ENCODE measurements at places on chromosomes 5 and 9.

GRCh38 chr5:147530530-147531389 lies 20.9 kb upstream of the DPYSL3 start:
- DNase-seq, result no peak

- no peak for DNase-seq
Observed at GRCh38 chr9:79189511-79189924, 382.2 kb upstream of the TLE4 start.

DNA sequence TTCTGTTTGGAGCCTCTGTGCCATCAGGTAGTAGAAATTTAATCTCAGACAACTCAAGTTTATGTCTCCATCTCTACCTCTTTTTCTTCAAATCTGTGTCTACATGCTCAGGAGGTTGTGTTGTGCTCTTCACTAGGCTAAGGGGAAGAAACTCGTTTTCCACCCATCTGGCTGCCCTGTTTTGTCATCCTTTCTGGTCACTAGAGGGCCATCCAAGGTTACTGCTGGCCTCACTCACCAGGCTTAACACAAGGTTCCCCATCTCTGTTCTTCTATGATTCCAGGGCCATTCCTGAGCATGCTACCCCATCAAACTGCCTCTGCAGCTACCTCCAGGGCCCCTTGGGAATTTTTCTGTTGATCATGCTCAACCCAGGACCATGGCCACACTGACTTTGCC lies 213.3 kb upstream of the FBXL7 start:
- DNase-seq, result no peak

DNA sequence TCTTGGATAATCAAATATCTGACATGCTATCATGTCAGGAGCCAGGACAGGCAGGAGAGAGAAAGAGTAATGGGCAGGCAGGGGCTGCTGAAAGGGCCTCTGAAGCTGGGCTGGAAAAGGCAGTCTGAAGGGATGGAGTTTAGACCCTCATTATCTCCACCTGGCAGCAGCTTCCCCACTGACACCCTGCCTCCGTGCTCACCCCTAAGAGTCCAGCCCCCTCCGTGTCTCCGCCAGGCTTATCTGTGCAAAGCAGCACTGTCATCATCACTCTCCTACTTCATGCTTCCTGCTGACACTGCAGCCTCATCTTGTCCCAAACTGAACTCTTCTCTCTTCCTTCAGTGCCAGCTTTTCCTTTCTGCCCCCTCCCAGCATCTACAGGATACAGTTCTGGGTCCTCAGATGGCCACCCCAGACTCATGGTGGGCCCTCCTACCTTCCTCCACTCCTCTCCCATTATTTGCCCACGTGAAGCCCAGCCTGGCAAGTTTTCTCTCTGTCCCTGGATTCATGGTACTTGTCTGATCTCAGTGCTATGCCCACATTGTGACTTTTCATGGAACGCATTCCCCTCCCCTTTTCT lies 70.9 kb upstream of the KLF9 start:
- DNase-seq, result no peak

- DNase-seq, result no peak
Observed at GRCh38 chr9:81150016-81150625, 539.2 kb downstream of the TLE1 start.

DNA sequence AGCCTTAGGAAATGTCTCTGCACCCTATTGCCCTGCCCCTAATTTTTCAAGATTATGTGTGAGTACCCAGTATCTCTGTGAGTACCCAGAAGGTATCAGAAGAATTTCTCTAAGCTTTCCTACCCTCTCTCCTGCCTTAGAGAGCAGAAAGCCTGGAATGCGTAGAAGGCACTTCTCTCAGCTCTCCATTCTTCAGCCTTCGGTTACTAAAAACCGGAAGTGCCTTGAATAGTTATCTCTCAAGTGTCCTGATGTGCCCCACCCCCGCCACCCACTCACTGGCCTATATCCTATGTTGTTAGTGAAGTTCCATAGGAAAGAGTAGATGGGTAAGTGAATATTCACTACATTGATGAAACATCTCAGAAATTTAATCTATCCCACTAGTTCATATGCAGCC lies 210.7 kb upstream of the CDH10 start:
- DNase-seq, result no peak

DNA sequence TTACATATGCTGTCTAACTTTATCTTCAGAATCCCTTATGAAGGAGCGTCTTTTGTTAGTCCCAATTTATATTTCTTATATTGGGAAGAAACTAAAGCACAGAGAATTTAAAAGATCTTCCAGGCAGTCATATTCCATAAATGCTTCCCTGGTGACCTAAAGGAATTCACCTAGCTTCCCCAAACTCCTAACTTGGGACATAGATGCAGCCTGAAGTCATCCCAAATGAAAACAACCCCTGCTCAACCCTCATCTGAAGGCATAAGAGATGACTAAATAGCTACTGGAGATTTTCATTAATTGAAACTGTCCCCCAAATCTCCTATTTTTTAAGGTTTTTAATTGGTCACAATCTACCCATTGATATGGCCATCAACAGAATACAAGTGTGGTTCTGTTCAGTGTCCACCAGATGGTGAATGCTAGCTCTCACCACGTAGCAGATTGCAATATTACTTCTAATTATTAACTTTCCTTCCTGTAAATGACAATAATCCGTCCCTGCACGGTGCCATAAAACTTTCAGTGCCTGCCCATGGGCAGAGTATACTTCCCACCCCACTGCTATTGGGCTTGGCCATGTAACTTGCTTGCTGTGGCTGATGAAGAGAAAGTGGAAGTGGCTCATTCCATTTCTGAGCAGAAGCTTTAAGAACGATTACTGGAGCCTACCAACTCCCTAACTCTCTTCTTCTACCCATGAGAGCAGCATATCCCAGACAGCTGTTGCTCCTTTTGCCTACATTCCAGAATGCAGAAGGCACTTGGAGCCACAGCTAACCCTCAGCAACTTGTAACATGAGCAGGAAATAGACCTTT lies 18.7 kb downstream of the PRUNE2 start:
- no peak for DNase-seq

- no peak for DNase-seq
Observed at GRCh38 chr9:125393426-125393825, 131.8 kb downstream of the GAPVD1 start.

DNA sequence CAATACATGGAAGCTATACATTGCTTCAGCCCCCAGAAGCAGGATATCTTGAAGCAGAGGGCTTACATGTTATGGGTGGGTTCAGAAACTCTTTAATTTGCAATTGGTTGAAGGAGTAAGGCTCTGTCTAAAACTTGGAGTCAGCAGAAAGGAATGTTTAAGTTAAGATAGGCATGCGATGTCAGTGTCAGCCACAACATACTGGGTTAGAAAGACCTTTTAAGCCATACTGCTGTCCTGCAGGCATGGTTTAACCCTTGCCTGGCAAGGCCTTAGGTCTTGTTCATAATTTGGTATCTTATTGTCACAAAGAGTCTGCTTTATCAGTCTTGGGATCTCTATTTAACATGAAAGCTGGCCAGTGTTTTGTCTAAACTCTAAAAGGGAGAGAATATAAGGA lies 1619.6 kb upstream of the WWC1 start:
- no peak for DNase-seq

GRCh38 chr5:132363431-132364112 lies 5.9 kb upstream of the SLC22A5 start:
- no peak for DNase-seq

DNA sequence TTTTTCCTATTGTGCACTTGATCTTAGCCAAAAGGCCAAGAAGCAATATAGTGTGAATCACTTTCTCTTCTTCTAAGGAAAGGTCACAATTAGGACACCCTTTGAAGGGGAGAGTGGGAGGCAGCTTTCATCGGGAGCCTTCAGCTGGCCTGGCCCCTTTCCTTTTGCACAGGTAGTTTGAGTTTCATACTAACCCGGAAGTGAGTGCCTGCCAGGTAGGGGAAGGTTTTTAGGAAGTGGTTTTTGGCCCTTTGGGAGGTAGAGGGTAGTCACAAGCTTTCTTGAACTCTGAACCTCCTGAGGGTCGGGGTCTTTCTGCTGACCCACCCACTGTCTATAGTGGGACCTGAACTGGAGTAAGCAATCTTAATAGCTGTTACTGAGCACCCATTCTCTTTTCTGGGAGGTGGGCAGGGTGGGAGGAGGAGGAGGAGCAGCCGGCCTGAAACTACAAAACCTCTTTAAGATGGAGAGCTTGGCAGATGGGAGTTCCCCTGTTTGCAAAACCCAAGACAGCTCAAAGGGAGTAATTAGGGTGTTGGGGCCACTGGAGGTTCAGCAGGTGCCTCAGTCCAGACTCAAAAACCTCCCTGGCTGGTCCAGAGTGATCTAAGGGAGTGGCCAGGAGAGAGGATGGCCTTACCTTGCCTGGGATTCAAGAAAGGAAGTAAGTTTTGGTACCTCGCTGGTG lies 6.0 kb downstream of the LARP1 start:
- peak; percentile 23 for DNase-seq

DNA sequence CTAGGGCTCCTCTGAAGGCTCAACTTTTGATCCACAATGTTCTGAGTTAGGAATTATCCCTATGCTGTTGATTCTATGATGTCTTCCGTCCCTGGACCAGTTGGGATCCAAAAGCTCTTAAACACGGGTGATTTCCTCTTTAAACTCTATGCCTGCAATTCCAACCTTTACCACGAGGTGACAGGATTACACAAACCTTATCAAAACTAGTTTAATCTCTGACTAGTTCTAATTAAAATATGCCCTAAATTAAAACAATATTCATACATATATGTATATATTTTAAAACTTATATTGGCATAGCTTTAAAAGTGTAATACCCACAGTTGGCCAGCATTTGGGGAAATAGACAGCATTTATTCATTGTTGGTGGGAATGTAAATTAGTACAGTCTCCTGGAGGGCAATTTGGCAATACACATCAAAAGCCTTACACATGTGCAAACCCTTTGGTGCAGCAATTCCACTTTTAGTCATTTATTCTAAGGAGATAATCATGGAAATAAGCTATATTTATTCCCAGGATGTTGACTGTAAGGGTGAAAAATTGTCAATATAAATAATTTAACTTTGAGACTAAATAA lies 51.6 kb upstream of the PHYKPL start:
- no peak for DNase-seq

GRCh38 chr5:79875230-79875629 lies 115.8 kb downstream of the MTX3 start:
- DNase-seq, result no peak

DNA sequence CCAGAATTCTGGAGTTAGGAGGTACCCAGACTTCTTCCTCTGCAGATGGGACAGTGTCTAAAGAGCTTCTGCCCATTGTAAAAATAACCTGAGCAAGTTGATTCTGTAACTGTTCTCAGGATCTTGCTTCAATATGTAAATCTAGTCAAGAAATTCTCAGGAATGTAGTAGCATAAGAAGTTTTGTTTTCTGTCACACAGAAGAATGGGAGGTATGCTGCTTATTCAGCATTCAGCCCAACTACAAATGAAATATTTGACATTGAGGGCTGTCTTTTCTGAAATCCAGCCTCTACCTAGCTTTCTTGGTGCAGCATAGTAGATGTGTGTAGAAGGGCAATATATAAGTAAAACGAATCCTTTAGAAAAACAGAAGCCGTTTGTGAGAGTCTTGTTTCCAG lies 13.8 kb downstream of the MACIR start:
- no peak for DNase-seq

GRCh38 chr9:20012232-20012631 lies 223.4 kb upstream of the SLC24A2 start:
- no peak for DNase-seq

DNA sequence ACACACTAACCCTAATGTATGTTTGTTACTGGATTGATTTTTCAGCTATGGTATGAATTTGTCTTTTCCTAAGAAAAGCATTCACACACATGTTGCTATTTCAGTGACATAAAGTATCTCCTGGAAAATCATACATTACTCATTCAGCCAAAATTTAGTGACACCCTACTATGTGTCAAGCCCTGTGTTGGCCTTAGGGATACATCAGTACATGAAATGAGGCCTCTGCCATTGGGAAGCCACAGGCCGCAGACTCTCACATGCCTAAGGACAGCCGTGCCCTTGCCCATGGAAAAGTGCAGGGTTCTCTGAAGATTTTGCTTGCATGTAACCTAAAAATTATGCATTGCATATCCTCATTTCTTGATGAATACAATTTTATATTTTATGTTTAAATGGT lies 5.2 kb upstream of the MARCHF6 start:
- no peak for DNase-seq

DNA sequence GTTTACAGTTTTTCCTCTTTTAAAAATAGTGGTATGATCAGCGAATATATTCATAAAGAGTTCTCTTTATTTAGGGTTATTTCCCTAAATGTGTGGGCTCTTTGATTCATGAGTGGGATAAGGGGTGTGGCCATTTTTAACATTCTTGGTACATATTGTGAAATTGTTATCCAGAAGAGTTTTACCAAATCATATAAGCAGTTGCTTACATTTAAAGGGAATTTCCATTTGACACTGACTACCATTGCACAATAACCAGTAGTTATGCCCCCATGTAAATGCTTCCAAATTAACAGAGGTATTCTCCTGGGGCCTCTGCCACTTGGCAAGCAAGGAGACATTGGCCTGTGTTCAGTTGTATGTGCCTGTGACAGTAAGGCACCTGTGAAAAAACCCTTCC lies 27.2 kb downstream of the SLC25A48 start:
- no peak for DNase-seq

DNA sequence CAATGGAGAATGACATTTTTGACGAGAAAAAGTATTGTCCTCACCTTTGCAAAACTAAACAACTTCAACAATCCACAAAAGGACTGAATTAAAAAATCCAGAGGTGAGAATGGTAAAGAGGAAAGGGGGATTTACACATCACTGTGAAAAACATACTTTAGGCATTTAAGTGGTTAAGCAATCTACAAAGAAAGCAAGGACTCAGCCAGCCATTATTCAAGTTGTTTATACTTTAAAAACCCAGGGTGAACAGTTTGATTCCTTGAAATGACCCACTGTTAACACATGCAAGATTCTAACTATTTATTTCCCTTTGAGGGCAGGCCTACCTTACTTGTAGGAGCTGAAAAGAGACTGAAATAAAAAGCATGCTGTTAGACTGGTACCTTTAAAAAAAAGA lies 29.3 kb downstream of the TUT7 start:
- no peak for DNase-seq

DNA sequence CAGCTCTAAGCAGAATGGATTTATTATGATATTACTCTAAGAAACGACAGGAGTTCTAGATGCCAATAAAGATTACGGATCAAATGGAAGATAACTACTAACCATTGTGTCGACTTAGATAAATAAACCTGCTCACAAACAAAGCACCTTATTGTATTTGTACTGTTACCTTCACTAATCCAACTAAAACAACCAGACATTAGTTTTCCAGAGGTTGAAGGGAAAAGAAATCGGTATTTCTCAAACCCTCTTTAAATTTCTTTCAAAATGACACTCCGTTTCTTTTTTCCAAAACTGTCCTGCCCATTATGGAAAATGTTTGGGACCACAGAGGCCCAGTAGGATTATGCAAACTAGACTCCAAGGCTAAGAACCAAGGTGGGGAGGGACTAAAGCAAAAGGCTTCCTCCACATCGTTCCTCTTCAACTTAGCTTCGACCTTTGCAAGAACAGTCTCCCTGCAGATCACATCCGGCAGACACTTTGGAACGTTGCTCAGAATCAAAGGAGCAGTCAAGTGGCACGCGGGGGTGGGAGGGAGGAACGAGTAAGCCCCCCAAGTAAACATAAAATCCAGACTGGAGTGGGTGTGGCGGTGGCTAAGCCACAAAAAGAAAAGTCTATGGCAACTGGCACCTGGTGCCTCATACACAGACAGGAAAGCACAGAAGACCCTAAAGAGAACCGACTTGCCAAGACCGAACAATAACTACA lies 2.7 kb downstream of the MLLT3 start:
- DNase-seq, result peak; percentile 23

- DNase-seq, result no peak
Observed at GRCh38 chr9:36164989-36165388, 4.2 kb upstream of the CCIN start.

All from activated CD8-positive, alpha-beta memory T cell treated with anti-CD3 and anti-CD28 coated beads, Interleukin-2, amount 50 U/mL, for 4 hours (primary cell).